ENCODE measurements at places on chromosomes 1 and 21.

- DNase-seq: no peak
Observed at GRCh38 chr1:67170751-67171573, 4.7 kb downstream of the IL23R start.

GRCh38 chr1:162033428-162033827, 9.8 kb upstream of the OLFML2B start:
- no peak for DNase-seq

GRCh38 chr1:206713070-206713469, 28.4 kb downstream of the MAPKAPK2 start:
- no peak for DNase-seq

- DNase-seq: no peak
Observed at GRCh38 chr1:197913495-197914276, 3.5 kb upstream of the LHX9 start.

DNA sequence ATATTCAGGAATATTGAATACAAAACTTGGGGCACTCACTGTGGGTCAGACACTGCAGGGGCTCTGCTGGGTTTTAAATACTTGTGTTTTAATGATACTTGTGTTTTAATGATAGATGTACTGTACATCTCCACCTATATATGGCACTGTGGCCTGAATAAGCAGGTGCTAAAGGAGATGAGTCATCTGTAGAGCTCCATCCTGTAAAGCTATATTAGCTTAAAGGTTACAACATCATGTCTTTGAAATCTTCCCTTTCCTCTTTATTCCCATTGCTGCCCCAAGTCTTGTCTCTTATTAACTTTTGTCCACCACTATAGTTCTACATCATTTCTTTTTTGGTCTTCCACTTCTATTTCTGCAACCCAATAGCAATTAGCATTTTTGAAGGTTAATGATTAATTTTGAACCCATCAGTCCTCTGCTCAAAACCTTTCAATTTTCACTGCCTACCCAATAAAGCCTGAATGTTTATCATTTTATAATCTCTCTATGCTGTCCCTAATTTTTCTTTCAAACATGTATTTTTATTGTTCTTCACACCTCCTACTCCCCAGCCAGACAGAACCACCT, 113.3 kb upstream of the PTGFR start:
- DNase-seq: no peak
